ENCODE measurements at places on chromosomes 7 and 10.

GRCh38 chr7:5629941-5630340 lies 151.5 kb downstream of the RNF216 start:
- H3K27me3 ChIP-seq = no peaks in the 10 kb centered on the region
- H3K4me1 ChIP-seq = peaks cover 67% of the 10 kb centered on the region
- H3K27ac ChIP-seq = peak overlapping the region; percentile 54
- H3K4me3 ChIP-seq = no peak overlapping the region

DNA sequence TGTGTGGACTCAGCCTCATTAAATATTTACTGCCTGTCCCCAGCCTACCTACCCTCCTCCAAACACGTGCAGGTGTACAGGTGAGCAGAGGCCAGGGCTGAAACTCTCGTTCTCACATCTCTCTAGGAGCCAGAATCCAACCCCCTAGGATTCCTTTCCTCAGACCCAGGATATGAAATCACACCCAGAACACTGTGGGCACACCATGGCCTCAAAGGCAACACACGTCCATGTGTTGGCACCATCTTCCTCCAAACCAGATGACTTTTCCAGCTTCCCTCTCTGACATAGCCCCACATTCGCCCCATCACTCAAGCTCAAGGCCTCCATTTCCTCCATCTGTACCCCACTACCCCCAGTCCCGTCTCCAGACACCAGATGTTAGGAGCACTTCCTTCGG lies 51.8 kb upstream of the DUSP5 start:
- no peaks in the 10 kb centered on the region for H3K27me3 ChIP-seq
- no peaks in the 10 kb centered on the region for H3K4me1 ChIP-seq
- no peaks in the 10 kb centered on the region for H3K36me3 ChIP-seq
- no peak overlapping the region for H3K4me3 ChIP-seq

DNA sequence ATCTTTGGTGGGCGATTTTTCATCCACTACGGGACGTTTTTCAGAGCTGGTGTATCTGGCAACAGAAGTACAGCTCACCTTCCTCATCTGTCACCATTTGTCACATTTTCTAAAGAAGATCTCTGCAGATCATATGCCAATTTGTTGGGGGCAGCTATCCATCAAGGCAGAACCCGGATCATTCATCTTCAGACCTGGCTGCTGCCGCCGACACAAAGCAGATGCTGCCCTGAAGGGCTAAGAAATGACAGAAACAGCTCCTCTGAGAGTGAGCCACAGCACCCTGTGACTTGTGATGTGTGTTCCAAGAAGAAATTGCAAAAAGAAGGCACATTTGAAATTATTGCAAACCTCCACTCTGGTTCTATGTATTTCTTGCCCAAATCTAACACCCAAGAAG lies 290.9 kb downstream of the GFRA1 start:
- H3K27me3 ChIP-seq = no peaks in the 10 kb centered on the region
- no peak for DNase-seq
- no peak overlapping the region for H3K27ac ChIP-seq
- H3K4me3 ChIP-seq = no peak overlapping the region
- peaks cover 8% of the 10 kb centered on the region for H3K4me1 ChIP-seq
- no peaks in the 10 kb centered on the region for H3K36me3 ChIP-seq

DNA sequence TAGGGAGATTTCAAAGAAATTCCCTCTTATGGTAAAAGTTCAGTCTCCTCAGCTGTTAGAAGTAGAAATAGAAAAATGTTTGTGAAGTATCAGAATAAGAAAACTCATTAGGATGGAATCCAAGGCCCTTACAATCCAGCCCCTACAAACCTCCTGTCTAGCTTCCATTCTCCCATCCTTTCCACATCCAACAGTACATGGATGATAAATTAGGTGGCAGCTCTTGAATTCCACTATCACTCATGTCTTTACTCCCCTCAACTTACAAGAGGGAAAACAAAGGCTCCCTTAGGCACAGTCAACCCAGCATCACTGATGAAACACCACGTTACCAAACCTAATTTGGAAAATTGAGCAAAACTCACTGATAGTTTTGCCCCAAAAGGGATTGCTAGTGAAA lies 23.0 kb downstream of the FAM13C start:
- H3K27ac ChIP-seq = no peak overlapping the region
- H3K4me1 ChIP-seq = peaks cover 35% of the 10 kb centered on the region
- no peak overlapping the region for H3K4me3 ChIP-seq
- H3K27me3 ChIP-seq = no peaks in the 10 kb centered on the region
- DNase-seq = no peak

GRCh38 chr7:117665368-117665767 lies 185.5 kb downstream of the CFTR start:
- H3K27me3 ChIP-seq = no peaks in the 10 kb centered on the region
- H3K36me3 ChIP-seq = no peaks in the 10 kb centered on the region
- DNase-seq = no peak
- H3K4me1 ChIP-seq = no peaks in the 10 kb centered on the region
- no peak overlapping the region for H3K4me3 ChIP-seq

DNA sequence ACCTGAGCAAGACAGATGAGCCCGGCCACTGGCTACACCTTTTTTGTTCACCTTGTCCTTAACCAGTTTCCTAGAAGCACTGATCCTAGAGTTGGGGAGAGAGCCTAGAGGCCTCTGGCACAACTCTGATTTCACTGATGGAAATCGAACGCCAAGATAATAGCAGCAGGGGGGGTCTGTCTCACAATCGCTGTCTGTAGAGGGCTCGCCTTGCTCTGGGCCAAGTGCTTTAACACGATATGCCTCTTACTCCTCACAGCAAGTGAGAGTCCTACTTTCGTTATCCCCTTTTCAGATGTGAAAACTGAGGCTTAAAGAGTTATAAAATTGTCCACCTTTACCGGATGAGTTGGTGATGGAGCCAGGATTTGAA lies 472 bp downstream of the RASSF4 start:
- no peaks in the 10 kb centered on the region for H3K27me3 ChIP-seq
- H3K4me3 ChIP-seq = peak overlapping the region; percentile 46
- peaks cover 54% of the 10 kb centered on the region for H3K4me1 ChIP-seq
- no peak for DNase-seq
